ENCODE measurements at places on chromosomes 1 and 21.

DNA sequence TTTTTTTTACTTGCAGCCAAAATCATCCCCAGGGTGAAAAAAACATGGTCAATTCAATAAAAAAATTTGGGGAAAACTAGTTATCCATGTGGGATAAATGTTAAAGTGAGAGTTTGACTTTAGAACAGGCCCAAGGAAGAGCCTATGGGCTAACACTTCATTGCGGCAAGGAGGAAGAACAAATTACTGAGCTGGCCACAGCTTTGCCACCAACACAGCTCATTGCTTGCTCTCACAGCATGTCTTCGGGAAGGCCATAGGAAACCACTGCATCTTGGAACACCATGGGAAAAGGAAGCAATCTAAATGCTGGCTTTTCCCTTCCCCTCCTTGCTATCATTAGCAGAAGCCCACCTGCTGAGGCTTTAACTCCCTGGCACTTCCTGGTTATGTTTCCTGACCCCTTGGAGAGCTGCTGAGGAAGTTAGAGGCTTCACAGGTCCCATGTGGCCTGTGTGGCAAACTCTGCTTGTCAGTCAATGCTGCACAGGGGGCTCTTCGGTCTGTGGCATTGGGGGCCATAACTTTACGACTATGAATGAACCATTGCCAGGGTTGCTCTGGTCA is 86.0 kb downstream of the SLC25A24 start:
- DNase-seq, result no peak

DNA sequence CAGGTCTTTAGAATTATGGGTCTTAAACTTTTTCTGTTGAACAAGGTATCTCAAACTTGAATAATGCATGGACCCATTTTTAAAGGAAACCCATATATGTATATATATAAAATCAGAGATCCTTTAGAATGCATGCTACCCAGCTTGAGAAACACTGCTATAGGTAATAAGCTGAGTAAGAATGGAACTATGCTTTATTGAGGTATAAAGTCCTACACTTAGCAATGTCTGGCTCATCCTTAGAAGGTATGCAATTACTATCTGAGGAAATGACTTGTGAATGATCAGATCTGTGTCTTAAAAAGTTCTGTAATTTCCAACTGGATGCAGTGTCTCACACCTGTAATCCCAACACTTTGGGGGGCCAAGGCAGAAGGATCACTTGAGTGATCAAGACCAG is 11.2 kb downstream of the TRAF3IP3 start:
- no peak for DNase-seq

GRCh38 chr1:246651012-246651695 is 73.1 kb upstream of the SCCPDH start:
- no peak for DNase-seq

- DNase-seq, result no peak
Observed at GRCh38 chr1:71521655-71522264, 440.9 kb upstream of the ZRANB2 start.

DNA sequence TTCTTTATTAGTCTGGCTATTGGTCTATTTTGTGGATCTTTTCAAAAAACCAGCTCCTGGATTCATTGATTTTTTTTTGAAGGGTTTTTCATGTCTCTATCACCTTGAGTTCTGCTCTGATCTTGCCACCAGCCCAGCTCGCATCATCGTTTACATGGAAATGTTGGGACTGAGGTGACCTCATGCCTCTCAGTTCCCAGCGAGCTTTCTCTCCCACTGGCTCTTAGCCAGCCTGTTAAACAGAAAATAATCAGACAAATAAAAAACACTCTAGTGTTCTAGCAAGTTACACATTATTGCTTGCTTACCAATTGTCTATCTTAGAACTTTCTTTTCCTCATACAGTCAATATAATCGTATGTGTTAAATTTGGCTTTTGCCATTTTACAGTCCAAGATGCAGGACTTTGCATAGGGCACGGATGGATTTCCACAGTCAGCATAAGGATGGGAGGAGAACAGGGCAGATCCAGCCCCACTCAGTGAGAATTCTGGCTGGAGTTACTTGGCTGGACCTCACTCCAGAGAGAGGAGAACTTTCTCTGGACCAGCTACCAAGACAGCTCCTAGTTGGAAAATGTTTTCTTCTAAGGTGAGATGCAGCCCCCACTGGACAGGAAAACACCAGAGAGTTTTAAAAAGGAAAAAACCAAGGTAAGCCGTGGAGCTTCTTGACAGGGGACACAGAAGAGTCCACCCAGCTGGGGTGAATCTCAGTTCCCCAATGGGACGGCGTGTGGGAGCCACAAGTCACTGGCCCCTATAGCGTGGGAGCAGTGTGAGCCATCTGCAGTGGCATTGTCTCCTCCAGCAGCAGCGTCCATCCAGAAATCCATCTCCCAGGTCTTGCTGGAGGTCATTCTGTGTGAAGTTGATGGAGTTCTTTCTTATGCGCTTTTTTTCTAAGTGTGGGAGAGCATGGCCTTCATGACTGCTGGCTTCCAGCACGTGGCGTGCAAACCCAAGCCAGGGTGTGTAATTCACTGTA is 17.6 kb downstream of the PGBD2 start:
- no peak for DNase-seq

DNA sequence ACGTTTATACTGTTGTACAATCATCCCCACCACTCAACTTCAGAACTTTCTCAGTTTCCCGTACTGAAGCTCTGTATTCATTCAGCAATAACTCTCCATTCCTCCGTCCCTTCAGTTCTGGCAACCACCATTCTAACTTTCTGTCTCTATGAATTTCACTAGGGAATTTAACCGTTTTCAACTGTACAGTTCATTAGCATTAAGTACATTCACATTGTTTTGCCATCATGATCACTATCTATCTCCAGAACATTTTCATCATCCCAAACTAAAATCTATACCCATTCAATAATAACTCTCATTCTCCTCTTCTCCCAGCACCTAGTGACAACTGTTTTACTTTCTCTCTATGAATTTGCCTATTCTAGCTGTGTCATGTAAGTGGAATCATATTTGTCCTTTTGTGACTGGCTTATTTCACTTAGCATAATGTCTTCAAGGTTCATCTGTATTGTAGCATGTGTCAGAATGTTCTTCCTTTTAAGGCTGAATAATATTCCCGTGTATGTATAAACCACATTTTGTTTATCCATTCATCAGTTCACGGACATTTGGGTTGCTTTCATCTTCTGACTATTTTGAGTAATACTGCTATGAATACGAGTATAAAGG is 75.0 kb downstream of the CEP350 start:
- no peak for DNase-seq
